Pancreas (tissue), 10 donors: ENCODE measurements at places on chromosomes 12 and 14.

- no peak for DNase-seq
Measured at GRCh38 chr14:33444136-33444535, 505.5 kb downstream of the NPAS3 start.

DNA sequence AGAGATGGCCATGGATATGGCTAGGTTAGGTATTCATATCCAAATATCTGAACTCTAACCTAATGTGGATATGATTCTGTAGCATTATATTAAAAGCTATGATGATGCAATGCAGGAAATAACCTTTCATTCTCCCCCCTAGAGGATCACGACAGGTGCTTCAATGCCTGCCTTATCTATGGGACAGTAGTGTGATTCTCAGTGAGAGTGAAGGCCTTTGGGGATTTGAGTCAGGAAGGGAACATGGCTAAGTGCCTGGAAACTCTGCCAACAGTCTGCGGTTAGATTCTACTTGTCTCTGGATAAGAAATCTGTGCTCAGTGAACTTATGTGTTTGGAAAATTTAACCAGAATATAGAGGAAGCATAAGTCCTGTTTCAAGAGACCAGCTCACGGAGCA is 81.8 kb downstream of the SLC38A1 start:
- DNase-seq, result no peak

- no peak for DNase-seq
Measured at GRCh38 chr14:71328183-71328582, 420.9 kb downstream of the PCNX1 start.

- no peak for DNase-seq
Measured at GRCh38 chr12:1794440-1795090, 25.8 kb upstream of the LRTM2 start.

DNA sequence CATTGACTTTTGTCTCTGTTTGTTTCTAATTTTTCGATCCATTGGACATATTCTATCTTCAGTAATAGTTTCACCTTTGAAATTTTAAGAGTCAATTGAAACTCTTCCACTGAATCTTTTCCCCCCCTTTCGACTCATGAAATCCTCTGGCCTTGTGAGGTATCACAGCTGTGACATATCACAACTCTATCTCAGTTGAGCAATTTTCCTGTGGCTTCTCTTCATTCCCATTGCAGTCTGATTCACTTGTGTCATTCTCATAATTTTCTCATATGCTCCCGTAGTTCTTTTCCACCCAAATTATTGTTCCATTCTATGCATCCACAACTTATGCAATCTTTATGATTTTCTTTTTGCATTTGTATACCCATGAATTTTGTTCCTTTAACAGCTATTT is 261.6 kb downstream of the DACT1 start:
- no peak for DNase-seq

DNA sequence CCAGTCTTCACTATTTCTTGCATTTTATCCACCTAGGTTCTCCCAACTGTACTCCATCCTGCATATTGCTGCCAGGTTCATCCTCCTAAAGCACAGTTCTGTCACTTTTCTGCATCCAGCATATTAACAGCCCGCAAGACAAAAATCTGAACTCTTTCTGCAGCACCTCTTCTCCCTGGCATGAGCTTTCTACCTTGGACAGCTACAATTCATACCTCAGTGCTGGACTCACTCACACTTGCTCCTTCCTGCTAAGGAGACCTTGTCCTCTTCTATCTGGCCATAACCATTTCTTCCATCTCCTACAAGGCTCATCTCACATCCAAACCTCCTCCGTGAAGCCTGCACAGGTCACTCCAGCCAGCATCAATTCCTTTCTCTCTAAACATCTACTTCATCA is 170.1 kb upstream of the GRIP1 start:
- no peak for DNase-seq

DNA sequence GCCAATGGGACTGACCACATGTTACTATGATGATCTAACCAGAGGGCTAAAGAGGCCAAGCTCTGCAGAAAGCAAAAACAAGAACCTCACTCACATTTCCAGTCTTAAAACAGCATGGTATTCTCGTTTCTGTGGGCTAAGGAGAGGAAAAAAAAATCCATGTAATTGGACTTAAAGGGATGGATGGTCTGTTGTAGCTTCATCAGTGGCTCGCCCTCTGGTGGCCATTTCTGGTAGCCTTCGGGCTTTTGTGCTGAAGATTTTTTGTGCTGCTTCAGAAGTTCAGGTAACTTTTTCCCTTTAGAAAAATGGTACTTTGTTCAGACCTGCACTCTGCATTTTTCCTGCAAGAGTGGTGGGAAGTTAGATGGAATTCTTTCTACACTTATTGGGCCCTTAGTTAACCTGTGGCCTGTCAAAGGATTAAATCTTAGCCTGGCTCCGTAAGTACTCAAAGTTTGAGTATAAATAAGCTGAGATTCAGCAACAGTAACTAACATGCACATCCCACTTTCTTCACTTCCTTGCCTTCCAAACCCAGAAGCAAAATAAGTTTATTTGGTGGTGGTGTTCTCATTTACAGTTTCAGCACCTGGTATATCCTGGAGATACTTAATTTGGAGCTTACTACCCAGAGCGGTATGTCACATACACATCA is 22.3 kb downstream of the DCAF4 start:
- peak; percentile 64 for DNase-seq

DNA sequence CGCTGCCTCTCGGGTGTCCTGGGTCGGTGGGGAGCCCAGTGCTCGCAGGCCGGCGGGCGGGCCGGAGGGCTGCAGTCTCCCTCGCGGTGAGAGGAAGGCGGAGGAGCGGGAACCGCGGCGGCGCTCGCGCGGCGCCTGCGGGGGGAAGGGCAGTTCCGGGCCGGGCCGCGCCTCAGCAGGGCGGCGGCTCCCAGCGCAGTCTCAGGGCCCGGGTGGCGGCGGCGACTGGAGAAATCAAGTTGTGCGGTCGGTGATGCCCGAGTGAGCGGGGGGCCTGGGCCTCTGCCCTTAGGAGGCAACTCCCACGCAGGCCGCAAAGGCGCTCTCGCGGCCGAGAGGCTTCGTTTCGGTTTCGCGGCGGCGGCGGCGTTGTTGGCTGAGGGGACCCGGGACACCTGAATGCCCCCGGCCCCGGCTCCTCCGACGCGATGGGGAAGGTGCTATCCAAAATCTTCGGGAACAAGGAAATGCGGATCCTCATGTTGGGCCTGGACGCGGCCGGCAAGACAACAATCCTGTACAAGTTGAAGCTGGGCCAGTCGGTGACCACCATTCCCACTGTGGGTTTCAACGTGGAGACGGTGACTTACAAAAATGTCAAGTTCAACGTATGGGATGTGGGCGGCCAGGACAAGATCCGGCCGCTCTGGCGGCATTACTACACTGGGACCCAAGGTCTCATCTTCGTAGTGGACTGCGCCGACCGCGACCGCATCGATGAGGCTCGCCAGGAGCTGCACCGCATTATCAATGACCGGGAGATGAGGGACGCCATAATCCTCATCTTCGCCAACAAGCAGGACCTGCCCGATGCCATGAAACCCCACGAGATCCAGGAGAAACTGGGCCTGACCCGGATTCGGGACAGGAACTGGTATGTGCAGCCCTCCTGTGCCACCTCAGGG is 679 bp downstream of the ARF6 start:
- no peak for DNase-seq

DNA sequence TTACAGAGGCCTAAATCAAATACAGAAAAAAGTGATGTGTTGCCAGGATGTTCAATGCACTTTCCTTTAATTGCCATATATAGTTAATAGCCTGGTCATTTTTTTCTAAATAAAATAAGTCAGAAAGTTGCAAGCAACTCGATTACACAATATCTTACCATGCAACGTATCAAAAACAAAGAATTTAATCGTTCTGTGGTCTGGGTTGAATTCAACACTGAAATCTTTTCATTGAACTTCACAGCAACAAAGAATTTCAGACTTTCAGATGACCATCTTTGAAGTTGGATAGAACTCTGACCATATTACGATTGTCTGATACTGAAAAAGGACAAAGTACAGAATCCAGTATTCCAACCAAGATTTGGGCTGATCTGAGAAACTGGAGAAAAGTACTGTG is 231.9 kb downstream of the SLC25A21 start:
- no peak for DNase-seq

DNA sequence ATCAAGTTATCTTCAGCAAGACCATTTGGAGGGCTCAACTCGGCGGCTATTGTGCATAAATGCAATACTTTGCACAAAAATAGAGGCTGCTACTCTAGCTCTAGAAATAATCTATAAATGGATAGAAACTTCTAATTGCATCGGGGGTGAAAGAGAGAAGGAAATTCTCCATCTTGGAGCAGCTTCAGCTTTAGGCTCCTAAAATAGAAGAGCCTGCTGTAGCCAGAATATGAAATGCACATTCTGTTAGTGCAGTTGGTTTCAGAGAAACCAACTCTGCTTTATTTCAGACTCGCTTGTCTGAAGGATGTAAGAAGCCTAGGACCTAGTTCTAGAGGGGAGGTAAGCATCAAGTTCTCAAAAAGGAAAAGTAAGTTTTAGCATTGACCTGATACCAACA is 38.1 kb downstream of the SNRPF start:
- no peak for DNase-seq

GRCh38 chr12:119082496-119082895 is 96.2 kb upstream of the HSPB8 start:
- DNase-seq, result no peak

DNA sequence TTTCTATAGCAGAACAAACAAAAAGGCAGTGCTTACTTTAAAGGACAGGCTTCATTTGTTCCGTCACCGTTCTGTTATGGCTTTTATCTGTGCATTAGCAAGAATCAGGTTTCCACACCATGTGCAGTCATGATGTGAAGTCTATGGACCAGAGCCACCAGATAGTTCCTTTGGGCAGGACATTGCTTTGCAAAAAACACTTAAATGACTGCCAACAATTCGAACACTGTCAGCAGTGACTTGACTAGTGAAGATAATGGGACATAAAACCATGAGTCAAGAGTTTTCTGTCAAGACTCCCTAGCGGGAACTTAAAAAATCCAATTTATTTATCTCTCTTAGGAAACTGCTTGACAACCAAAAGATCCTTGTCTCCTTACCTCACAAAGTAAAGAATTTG is 80.3 kb downstream of the NKX2-1 start:
- no peak for DNase-seq

DNA sequence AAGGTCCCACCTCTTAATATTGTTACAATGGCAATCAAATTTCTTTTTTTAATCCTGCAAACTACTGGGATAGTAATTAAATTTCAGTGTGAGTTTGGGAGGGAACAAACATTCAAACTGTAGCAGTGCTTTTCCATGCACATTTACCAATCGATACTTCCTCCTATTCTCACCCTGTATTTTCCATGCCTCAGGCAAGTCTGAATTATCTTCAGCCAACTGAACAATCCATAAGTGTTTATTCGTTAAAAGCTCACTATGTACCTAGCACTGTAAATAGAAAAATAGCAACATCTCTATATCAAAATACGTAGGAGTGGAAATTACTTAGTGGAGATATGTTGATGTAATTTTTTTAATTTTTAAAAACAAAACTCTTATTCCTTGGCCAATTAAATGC is 43.5 kb downstream of the CCDC177 start:
- DNase-seq, result no peak

DNA sequence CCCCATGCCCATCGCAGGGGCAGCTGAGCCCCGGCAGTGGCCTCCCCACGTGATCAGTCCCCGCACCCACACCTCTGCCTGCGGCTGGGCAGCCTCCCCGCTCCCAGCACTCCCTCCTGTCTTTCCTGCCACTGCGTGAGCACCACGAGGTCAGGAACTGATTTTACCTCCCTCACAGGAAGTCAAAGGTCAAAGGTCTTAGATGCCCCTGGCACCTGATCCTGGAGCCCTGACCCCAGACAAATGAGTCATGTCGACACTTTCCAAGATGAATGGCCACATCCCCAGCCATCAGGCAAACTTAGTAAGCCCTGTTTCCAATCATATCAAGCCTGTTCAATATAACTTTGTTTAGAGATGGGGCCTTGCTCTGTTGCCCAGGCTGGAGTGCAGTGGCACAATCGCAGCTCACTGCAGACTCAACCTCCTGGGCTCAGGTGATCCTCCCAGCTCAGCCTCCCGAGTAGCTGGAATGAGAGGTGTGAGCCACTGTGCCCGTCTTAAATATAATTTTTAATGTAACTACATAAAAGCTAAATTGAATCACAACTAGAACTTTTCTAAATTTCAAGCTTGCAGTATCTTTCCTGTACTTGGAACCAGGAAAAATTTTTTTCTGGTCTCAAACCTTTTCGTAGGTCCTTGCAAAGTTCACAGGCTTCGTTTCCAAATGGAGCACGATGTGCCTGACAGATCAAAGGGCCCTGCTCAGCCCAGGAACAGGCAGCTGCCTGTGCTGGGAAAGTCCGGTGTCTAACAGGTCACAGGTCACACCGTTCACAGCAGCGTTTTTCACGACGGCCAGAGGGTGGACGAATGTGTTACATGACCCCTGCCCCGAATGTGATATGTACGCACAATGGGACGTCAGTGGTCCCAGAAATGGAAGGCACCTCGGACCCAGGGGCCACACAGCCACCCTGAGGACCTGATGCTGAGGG is 1.9 kb downstream of the LRCOL1 start:
- no peak for DNase-seq

GRCh38 chr12:94650143-94651056 is at the start of gene TMCC3:
Gene TMCC3, minus strand, starts transcription at chr12:94650557. Its CDS starts 127 bp downstream, at chr12:94650430.
- DNase-seq, result peak; percentile 71

DNA sequence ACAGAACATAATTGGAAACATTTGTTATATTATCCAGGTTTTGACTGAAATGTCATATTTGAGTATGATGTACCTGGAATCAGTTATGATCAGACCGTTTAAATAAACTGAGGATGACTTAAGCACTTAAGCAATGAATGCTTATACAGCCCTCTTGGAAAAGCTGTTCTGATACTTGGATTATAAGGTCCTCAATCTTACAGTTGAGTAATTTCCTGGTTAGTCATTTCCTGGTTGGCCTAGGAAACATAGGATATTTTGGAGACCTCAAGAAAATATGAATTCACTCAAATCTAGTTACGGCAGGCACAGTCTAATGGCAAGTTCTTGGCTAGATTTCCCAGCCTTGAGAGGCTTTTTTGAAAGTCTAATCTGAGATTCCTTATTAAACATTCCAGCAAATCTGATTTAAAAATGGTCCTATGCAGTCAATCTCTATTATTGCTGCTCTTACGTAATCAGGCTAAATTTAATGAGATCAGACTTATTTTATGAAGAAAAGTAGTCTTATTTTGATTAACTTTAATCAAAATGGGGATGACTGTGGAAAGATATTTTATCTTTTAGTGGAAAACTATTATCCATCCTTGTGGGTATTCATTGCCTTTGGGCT is 447.2 kb downstream of the SNAPC1 start:
- DNase-seq, result no peak

GRCh38 chr14:68951035-68951797 is 27.9 kb downstream of the ACTN1 start:
- no peak for DNase-seq

- peak; percentile 54 for DNase-seq
Measured at GRCh38 chr14:69657950-69658355, 46.6 kb downstream of the SUSD6 start.

GRCh38 chr12:43306066-43306465 is 245.9 kb downstream of the ADAMTS20 start:
- DNase-seq, result no peak

GRCh38 chr12:95114766-95115405 is 41.5 kb upstream of the NR2C1 start:
- DNase-seq, result no peak

GRCh38 chr14:68208626-68209317 is 389.2 kb downstream of the RAD51B start:
- DNase-seq, result no peak

GRCh38 chr14:68217791-68218340 is 398.3 kb downstream of the RAD51B start:
- no peak for DNase-seq
